ENCODE measurements at places on chromosomes 4 and X.

- DNase-seq = no peak
These were observed 127.3 kb upstream of the CPEB2 start for GRCh38 chr4:14874990-14875389.

DNA sequence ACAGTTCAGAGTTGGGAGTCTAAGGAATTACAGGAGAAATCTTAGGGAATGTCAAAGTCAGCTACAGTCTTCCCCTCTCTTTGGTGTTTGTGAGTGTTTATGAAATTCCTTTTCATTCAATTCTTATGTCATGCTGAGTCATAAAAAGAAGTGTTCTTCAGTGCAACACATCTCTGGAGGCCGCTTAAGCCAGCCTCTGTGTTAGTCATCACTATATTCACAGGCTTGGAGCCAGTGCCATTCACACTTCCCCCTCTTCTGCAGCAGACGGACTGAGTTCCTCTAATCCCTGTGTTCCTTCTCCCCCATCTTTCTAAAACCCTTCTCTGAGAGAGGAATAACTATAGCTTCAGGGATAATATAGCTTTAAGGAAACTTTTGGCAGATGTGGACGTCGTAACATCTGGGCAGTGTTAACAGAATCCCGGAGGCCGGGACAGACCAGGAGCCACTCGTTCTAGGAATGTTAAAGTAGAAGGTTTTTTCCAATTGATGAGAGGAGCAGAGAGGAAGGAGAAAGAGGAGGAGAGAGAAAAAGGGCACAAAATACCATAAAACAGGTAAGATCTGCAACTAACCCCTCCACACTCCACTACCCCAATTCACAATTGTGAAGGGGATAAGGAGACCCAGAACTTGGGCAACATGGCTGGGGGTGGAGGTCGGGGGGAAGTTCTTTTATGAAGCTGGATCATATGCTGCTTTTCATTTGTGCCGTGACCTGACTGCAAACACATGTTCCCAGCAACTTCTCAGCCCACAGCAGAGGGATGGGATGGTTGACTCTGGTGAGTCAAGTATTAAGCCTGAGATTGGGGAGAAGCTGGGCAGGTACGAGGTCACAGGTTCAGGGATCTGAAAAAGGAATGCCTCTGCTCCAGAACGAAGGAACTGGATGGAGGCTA, at the start of gene SRPX2:
Gene SRPX2, plus strand, starts transcription at position 244 of the 905 bp plus-strand sequence. CDS start 2,124 bp downstream, outside the sequence.
- DNase-seq = no peak

DNA sequence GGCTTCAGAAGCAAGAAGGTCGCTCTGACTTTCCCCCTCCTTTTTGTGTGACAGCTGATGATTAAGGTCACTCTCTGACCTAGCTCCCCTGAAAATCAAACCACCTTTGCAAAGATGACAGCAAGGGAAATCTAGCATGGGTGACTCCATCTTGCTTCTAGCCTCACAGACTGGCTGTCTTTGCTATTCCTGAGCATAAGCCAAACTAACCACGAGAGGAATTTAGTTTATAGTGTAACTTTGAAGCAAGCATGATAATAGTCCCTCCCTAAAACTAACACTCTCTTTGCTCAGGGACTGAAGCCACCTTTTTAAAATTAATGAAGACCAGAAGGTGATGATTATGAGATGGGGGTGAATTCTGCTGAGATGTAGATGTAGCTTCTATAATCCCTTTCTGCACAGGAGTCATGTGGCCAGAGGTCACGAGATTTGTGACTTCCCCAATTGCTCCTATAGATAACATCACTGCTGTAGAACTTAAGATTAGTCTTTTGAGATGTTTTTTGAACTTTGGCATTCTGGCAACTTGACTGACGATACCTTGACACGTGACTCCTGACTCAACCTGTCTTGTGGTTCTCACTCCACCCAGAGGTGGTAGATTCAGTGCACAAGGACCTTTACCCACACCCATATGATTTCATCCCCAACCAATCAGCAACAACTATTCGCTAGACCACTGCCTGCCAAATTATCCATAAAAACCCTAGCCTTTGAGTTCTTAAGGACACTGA, 14.9 kb upstream of the PDE5A start:
- DNase-seq = no peak

- DNase-seq = no peak
These were observed 61.1 kb upstream of the KLHL13 start for GRCh38 chrX:118177708-118178107.

- no peak for DNase-seq
These were observed 125.2 kb downstream of the COL25A1 start for GRCh38 chr4:109177096-109177810.

GRCh38 chr4:101191302-101192098, 155.8 kb downstream of the PPP3CA start:
- DNase-seq = no peak

GRCh38 chrX:56429581-56429980, 133.8 kb upstream of the UBQLN2 start:
- no peak for DNase-seq

DNA sequence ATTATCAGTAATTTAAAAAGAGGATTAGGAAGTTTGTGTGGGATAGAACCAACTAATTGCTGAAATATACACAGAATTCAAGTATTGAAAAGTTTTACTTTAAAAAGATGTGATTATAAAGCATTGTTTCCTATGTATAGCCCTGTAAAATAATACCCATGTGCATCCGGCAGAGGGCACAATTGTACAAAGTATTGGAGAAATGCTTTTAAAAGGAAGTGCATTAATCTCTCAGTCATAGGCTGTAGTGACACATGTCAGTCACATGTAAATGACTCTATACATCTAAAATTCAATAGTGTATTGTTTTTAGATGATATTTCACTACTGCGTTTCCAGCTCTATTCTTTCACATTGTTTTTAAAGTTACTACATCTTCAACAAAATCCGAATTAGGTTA, 9.7 kb upstream of the GEMIN8 start:
- DNase-seq = peak; percentile 74
